Sigmoid colon (tissue), 7 donors: ENCODE measurements at places on chromosomes 7 and 10. TPM values are rescaled to one million over a fixed set of nuclear protein-coding genes. Genes with fewer than 3 reads are reported as not detected.
A peak's percentile ranks its signal among the peaks of the same experiment; 100 is the strongest.

WDFY4 gene
- total RNA-seq = 4.2 TPM

GRCh38 chr10:29370097-29371092, 81.5 kb downstream of the LYZL1 start:
- H3K4me3 ChIP-seq = no peak overlapping the region
- no peak overlapping the region for H3K27ac ChIP-seq
- H3K27me3 ChIP-seq = no peaks in the 10 kb centered on the region
- H3K4me1 ChIP-seq = no peaks in the 10 kb centered on the region
- no peak for DNase-seq

DNA sequence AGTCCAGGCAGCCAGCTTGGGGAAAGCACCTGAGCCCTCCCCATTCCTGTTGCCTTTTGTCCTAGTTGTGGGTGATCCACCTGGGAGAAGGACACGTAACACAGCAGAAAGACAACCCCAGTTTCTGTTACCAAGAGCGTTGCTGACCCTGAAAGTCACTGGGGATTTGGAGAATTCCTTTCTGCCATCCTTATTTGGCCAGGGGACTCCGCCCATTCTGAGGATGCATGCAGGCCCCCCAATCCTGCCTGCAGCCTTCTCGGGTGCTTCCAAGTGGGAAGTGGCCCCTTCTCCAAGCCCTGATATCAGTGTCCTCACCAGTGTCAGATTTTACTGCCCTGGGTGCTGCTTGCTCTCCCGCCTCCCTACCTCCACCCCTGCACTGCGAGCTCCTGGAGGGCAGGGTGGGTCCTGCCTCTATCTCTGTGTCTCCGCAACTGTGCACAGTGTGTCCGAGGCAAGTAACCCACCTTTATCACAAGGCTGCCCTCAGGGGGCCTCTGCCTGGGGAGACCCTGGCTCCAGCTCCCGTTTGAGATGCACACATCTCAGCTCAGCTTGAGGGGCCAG, 9.2 kb upstream of the ADCY1 start:
- H3K36me3 ChIP-seq = no peaks in the 10 kb centered on the region
- H3K4me1 ChIP-seq = peaks cover 5% of the 10 kb centered on the region
- no peaks in the 10 kb centered on the region for H3K27me3 ChIP-seq
- H3K27ac ChIP-seq = no peak overlapping the region

SSC4D gene
- 0.71 TPM for total RNA-seq

- no peak for DNase-seq
- no peak overlapping the region for H3K4me3 ChIP-seq
- no peak overlapping the region for H3K27ac ChIP-seq
Measured at GRCh38 chr10:104665174-104665573, 24.1 kb downstream of the SORCS3 start.

DNA sequence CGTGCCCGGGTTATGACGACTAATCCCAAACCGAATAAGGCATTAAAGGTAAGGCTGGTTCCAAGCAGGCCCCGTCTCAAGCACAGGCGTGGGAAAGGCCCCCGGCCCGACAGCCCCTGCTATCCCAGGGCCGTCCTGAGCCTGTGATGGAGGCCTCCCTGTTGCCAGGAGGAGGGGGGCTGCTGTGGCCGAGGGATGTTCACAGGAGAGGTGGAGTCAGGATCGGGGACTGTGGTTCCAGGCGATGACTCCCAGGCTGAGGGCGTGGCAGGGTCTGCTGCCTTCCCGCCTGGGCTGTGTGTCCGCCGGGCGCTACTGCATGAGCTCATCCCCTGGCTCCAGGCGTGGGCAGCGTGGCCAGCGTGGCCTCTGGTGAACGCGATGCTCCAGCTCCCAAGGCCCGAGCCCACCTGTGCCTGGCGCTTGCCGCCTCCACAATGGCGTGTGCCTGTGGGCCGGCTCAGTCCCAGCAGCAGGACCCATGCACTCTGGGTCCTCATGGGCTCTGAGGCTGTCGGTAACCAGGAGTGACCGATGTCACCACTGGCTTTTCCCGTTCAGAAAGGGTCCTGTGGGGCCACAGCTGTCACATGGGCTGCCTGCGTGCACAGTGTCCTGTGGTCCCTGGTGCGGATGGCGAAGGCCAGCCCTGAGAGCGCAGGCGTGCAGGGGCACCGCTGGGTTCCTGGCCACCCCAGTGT, 8.8 kb downstream of the MAFK start:
- peak; percentile 75 for DNase-seq
- peak overlapping the region; percentile 95 for H3K27ac ChIP-seq
- no peak overlapping the region for H3K4me3 ChIP-seq
- no peaks in the 10 kb centered on the region for H3K4me1 ChIP-seq

DNA sequence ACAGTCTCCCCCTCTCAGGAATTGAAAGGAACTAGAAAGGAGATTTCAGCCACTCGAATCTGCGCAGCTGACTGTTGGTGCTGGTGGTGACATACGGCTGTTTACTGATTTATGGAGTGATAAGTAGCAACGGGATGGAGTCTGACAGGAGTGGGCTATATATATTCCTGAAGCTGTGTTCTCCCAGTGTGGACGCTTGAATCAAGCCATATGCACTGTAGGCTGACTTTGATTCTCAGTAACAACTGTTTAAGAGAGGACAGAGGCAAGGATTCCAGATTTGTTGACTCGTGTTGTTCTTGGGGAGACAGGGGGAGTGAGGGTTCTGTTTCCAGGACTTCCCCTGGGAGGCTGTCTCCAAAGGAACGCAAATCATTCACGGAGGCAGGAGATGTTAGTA, 260.1 kb upstream of the AUTS2 start:
- no peaks in the 10 kb centered on the region for H3K4me1 ChIP-seq
- no peak overlapping the region for H3K4me3 ChIP-seq
- no peaks in the 10 kb centered on the region for H3K27me3 ChIP-seq
- no peak for DNase-seq
- H3K36me3 ChIP-seq = no peaks in the 10 kb centered on the region
